Globus pallidus (tissue), 1 donor: ENCODE measurements at places on chromosomes 2 and 18.

- no peak for DNase-seq
Measured at GRCh38 chr2:198916548-198917080, 541.1 kb downstream of the SATB2 start.

GRCh38 chr18:58632552-58632951 is 3.7 kb upstream of the ALPK2 start:
- peak; percentile 6 for DNase-seq

- DNase-seq: no peak
Measured at GRCh38 chr2:37554155-37554510, 117.3 kb downstream of the CDC42EP3 start.

DNA sequence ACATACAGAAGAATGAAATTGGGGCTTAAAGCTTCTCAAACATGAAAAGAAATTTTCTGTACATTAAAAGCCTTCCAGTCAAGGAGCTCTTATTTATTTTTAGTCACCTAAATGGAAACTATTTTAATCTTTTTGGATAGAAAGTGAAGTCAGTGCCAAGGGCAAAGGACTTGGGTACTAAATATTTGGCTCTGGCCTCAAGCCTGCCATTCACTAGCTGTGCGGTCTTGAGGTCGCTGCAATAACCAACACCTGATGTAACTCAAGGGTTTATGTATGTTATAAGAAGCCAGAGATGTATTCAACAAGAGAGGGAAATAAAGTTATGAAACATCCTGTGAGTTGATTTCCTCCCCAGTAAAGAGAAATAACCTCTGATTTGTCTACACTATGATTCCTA is 49.5 kb upstream of the LRATD1 start:
- no peak for DNase-seq

DNA sequence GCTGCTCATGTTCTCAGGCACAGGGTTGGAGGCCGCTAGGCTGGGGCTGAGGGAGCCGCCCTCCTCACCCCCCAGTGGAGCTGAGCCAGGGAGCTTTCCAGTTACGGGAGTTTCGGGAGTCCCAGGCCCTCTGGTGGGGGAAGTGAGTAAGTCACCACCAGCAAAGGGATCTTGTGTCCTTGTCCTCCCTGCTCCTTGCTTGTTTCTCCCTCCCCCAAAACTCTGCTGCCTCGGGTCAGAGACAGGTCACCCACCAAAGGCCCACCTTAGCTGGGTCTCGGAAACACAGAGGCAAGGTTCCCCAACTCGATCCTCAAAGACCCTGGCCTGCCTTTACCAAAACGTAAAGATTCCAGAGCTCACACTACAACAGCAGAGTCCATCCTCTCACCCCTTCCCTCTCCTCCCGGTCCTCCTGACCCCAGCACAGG is 60.5 kb upstream of the POMC start:
- DNase-seq: peak; percentile 69
